ENCODE measurements at places on chromosomes 5 and 9.

DNA sequence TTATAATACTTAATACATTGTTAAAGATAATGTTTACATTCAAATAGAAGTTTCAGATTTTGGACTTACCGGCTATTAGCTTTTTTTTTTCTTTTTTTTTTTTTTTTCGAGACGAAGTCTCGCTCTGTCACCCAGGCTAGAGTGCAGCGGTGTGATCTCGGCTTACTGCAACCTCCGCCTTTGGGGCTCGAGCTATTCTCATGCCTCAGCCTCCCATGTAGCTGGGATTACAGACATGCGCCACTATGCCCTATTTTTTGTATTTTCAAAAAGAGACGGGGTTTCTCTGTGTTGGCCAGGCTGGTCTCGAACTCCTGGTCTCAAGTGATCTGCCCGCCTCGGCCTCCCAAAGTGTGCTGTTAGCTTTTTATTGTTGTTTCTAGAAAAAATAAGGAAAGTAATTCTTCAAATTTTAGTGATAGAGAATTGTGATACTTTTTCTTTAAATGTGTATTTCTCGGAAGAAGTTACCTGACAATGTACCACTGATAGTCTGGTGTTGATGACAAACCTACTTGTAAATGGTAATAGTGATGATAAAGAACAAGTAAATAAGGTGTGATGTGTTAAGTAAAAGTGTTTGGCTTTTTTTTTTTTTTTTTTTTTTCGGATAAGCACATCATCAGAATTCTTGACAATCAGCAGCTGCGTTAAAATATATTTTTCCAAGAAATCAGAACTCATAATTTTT lies 2.7 kb downstream of the CDC42SE2 start:
- no peak for DNase-seq

GRCh38 chr9:131278702-131279111 lies 2.4 kb upstream of the FAM78A start:
- no peak for DNase-seq

GRCh38 chr5:162174358-162174974 lies 106.9 kb downstream of the GABRG2 start:
- DNase-seq, result no peak

- no peak for DNase-seq
Measured at GRCh38 chr5:60519372-60519771, 180.6 kb downstream of the DEPDC1B start.

GRCh38 chr5:57495285-57496086 lies 12.9 kb upstream of the ACTBL2 start:
- no peak for DNase-seq

DNA sequence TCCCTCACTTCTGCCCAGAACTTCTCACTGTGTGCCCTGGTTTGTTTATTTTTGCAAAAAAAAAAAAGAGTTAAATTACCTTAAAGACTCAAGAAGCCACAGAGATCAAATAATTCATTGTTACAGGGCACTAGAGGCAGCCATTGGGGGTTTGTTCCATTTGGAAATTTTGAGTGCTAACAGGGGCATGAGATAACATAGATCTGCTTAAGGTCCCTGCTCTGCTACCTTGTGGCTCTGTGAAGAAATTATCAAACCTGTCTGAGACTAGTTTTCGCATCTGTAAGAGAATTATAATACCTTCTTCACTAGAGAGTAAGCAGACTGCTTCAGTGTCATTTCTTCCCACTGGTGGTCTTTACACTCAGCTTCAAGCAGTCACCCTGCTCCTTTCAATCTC lies 394 bp downstream of the TLR4 start:
- DNase-seq, result no peak

DNA sequence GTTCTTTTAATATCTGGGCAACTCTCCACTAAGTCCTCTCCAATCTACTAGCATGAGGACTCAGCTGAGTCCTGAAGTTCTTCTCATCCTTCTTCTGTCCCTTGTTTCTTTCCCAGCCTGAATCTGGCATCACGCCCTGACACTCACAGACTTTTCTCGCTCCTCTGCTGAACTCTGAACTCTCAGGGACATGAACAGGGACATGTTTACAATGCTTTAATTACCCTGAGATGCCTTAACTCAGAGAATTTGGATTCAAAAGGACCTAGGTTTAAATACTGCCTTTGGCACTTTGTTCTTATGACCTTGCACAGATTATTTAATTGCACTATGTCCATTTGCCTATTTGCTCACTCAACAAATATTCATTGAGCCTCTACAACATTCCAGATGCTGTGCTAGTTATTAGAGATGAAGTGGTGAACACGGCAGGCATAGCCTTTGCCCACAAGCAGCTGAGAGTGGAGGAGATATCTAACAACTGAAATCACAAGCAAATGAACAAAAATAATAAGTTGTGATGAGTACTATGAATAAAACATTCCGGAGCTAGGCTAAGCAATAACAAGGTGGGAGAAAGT lies 106.0 kb downstream of the ADRB2 start:
- DNase-seq, result no peak

DNA sequence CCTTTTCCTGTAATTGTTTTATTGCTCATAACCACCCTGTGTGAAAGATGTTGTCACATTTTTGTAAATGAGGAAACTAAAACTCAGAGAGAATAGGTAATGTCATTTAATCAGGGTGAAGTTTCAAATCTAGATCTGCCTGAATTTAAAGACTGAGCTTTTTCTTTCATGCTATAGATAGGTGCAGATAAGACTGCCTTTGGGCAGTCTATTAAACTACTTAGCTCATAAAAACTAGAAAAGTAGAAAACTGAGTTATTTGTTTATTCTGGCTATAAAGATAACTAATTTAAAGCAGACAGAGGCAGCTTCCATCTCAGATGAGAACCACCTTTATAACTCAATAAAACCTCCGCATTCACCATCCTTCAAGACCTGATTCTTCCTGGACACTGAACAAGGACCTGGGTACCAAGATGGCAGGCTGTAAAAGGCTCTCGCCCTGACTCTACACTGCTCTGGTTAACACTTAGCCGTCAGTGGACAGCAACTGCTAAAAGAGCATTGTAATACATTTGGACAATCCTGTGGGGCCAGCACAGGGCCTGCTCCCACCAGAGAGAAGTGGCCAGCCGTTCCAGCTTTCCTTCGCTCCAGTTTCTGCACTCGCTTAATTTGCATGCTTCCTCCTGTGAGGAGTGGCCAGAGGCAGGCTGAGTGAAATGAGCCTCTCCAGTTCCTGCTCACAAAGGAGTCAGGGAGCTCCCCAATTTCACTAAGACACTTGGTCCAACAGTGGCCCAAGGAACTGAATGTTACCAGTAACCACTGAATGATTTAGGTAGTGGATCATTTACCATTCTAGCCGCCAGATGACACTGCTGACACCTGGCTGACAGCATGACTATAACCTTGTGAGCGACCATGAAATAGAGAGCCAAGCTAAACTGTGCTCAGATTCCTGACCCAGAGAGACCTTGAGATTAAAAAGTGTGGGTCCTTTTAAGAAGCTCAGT lies 566.4 kb downstream of the EFNA5 start:
- DNase-seq, result no peak

DNA sequence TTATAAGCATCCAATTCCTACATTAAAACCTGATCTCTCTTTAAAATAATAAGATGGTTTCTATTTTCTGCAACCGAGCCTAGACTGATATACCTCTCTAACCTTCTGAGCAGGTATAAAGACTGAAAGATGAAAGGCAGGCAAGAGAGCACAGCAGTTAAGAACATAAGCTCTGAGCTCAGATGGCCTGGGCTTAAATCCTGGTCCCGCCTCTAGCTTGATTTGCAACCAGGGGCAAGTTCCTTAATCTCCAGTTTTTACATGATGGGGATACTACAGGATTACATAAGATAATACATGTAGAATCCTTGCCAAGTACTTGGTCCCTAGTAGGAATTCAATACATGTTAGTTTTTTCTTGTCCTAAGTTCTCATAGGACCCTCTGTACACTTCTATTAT lies 33.9 kb downstream of the SLC24A2 start:
- DNase-seq, result no peak

- no peak for DNase-seq
Measured at GRCh38 chr5:36442796-36443195, 141.1 kb upstream of the RANBP3L start.

- no peak for DNase-seq
Measured at GRCh38 chr5:69451941-69452647, 37.2 kb downstream of the MARVELD2 start.

- no peak for DNase-seq
Measured at GRCh38 chr5:173729079-173729765, 112.8 kb upstream of the BOD1 start.

DNA sequence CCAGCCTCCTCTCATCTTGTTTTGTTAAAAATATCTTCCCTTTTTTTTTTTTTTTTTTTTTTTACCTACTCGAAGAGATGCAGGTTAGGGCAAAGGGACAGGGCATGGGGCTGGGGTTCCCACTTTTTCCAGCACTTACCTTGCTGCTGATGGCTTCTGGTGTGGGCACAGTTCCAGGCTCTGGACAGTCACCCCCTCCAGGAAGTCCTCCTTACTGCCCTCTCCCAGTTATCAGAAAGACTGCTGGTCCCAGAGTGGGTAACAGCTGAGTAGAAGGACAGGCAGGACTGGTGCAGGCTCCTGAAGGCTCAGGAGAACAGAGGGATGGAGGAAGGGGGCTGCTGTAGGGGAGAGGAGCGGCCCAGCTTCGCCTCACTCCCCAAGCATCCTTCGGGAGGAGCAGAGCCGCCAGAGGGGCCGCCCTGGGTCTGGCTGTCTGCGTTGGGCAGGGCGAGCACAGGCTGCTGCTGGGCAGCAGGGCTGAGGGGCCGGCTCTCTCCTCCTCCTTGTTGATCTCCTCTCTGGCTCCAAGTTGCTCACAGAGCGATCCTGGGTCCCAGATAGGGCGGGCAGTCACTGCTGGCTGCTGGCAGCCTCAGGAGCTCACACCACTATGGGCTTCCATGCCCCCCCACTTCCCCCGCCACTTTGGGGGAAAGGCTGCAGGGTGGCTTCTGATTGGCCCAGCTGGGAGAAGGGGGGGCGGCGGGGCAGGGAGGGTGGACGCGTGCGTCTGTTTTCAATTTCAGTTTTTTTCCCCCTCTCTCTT lies at the start of gene PDGFRB:
Gene PDGFRB (minus strand): TSS at position 588 of the 769 bp plus-strand sequence. CDS start 18,798 bp downstream, outside the sequence.
- DNase-seq, result no peak

GRCh38 chr5:5483880-5484598 lies 61.6 kb downstream of the ICE1 start:
- DNase-seq, result no peak

DNA sequence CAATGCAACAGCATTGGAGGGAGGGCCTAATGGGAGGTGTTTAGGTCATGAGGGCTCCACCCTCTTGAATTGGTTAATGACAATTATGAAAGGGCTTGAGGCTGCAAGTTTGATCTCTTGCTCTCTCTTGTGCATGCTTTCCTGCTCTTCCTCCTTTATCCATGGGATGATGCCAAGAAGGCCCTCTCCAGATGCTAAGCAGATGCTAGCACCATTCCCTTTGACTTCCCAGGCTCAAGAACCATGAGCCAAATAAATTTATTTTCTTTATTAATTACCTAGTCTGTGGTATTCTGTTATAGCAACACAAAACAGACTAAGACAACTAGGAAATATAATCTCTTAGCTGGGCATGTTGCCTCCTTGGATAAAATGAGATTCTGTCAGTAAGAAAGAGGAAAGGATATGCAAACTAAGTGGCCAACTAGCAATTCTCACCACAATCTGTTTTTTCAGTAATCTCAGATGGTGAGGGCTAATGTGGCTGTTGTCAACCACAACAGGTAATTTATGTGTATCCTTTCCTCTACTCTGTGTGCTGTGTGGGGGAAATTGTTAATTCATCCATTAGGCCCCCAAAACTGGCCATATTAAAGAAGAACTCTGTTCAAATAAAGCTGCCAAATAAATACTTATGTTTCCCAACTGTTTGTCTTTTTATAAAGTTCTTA lies 269.1 kb upstream of the CD180 start:
- no peak for DNase-seq

GRCh38 chr9:84393266-84393950 lies 52.9 kb upstream of the SLC28A3 start:
- DNase-seq, result no peak

GRCh38 chr5:180324601-180324950 lies 28.6 kb downstream of the GFPT2 start:
- DNase-seq, result no peak

DNA sequence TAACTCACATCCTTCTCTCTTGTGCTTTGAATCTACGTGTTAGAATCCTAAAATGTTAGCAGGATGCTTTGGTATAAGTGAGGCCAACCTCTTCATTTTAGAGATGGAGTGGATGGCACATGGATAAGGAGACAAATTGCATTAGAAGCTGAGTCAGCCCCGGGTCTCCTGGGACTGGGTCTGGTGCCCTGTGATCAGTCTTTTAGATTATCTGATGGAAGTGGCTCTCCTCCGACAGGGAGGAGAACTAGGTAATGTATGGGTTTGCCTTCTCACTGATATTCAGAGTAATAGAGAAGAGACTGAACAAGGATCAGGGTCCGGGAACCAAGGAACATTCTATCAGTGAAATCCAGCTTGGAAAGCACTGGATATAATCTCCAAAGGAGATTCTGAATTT lies 74.9 kb upstream of the TNFSF8 start:
- DNase-seq, result no peak

DNA sequence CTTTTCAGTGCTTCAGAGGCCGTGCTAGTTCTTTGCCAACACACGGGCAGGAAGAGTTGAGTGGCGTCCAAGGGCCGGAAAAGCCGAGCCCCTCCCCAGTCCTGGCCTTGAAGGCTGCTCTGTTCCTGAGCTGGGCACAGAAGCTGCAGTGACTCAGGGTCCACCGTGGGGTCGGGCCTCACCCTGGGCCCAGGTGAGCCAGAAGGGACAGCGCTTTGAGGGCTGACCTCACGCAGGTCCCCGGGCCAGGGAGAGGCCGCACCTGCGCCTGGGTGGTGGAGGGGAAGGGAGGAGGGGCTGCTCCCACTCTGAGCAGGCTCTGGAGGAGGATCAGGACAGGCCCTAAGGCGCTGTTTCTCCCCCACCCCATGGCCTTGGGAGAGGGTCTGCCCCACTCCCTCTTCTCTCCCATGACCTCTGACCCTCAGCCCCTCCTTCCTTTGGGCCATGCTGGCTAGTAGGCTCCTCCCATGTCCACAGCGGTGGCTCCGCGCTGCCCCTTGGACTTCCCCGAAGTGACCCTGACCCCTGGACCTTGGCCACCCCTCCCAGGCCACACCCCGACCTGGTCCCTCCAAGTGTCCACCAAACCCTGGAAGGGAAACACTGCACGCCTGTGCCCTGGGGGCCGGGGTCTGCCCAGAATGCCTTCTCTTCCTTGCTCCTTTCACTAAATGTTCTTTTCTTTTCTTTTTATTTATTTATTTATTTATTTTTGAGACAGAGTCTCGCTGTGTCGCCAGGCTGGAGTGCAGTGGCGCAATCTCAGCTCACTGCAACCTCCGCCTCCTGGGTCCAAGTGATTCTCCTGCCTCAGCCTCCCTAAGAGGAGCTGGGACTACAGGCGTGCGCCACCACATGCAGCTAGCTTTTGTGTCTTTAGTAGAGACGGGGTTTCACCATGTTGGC lies 19.7 kb upstream of the SLC6A19 start:
- no peak for DNase-seq

DNA sequence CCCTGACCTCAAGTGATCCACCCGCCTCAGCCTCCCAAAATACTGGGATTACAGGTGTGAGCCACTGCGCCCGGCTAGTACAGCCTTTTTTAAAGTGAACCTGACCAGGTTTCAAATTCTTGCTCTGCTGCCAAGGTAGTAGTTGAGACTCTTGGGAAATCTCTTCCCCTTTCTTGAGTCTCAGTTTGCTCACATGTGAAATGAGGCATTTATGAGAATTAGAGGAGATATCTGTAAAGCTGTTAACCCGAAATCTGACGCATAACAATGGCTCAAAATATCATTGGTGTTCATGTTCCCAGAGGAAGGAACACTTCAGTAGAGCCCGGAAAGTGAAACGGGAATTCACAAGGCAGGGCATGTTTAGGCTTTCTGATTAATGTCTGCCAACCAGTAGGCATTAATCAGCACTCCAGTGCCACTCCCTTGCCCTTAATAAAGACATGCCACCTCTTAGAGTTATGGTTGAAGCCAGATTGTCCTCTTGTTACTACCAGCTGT lies 1.5 kb downstream of the ARPC5L start:
- no peak for DNase-seq
